ENCODE measurements at places on chromosomes 3 and 15. TPM values are rescaled to one million over a fixed set of nuclear protein-coding genes. Genes with fewer than 3 reads are reported as not detected.

CCDC39 gene
- not detected for total RNA-seq

DNA sequence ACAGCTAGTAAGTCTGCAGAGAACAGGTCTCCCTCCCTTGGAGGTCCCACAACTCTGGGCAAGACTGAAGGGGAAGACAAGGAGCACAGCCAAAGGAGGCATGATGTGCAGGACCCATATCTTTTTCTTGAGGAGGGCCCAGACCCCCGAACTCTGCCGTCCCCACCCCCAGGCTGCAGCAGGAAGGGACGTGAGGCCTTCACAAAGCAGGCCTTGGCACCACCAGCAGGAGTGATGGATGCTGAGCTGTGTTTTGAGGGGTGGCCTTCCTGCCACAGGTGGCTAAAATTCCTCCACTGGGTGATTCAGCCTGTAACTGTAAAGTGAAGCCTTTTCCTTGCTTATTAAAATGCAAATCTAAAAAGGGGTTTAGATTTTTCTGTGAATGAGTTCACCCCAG is 8.6 kb downstream of the PLA2G4D start:
- peaks cover 1% of the 10 kb centered on the region for H3K4me1 ChIP-seq
- DNase-seq = no peak
- H3K36me3 ChIP-seq = no peaks in the 10 kb centered on the region
- no peak overlapping the region for H3K4me3 ChIP-seq
- no peak overlapping the region for H3K27ac ChIP-seq

- H3K36me3 ChIP-seq = no peaks in the 10 kb centered on the region
- no peak for DNase-seq
- H3K4me1 ChIP-seq = no peaks in the 10 kb centered on the region
These were observed 123.7 kb upstream of the ATP2B2 start for GRCh38 chr3:10628891-10629670.

GUCA1C gene
- total RNA-seq = not detected

DNA sequence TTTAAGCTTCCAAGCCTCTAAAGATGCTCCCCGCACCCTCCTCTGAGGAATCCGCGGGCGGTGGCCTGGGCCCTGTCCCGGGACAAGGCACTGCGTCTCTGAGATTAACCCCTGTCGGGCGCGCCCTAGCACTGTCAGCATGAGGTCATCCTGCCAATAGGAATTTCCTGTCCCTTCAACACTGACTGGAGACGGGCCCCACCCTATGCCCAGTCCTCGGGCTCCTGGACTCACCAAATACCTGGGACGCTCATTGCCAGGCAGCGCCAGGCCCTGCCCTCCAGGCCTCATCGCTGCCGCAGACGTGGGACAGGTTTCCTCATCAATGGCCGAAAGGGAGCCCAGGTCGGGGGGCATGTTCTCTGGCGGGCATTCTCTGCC is 67.6 kb upstream of the SH3GL3 start:
- no peak overlapping the region for H3K27ac ChIP-seq
- no peak for DNase-seq
- H3K4me1 ChIP-seq = no peaks in the 10 kb centered on the region
- no peaks in the 10 kb centered on the region for H3K36me3 ChIP-seq

GRCh38 chr15:75195122-75195765 is 6.4 kb upstream of the C15orf39 start:
- no peak overlapping the region for H3K4me3 ChIP-seq
- H3K36me3 ChIP-seq = no peaks in the 10 kb centered on the region
- no peak overlapping the region for H3K27ac ChIP-seq
- no peak for DNase-seq
- no peaks in the 10 kb centered on the region for H3K27me3 ChIP-seq

DNA sequence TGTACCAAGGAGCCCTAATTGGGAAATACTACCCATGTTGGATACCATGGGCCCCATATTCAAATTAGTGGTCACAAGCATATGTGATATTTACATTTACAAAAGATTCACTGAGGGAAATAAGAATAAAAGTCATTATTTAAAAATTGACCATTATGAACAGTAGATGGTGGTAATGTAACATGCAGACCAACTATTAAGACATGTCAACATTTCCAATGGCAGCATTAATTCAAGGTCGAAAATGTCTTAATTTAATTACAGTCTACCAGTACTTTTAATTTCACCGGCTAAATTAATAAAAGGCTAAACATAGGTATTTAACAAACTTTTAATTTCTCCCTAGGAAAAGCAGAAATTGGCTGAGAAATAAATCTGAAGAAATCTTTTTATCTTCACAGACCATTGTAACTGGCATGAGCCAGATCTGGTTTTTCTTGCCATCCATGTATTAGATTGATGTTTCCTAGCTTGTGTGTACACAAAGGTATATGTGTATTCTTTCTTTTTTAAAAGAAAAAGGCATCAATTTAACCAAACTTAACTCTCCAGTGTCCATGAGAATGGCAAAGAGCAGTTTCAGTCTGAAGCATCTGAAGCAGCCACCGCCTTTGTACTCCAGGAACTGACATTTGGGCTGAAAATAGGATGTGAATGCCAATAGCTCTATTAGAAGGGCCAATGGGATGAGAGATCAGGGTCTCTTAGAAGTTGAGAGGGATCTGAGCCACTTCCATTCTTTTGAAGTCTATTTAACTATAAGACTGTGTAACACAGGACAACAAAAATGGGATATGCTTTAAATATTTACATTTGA is 26.6 kb downstream of the NEK11 start:
- H3K27me3 ChIP-seq = no peaks in the 10 kb centered on the region
- DNase-seq = no peak
- no peaks in the 10 kb centered on the region for H3K36me3 ChIP-seq
- no peak overlapping the region for H3K27ac ChIP-seq
- H3K4me3 ChIP-seq = no peak overlapping the region

CSPG5 gene
- not detected for total RNA-seq

DNA sequence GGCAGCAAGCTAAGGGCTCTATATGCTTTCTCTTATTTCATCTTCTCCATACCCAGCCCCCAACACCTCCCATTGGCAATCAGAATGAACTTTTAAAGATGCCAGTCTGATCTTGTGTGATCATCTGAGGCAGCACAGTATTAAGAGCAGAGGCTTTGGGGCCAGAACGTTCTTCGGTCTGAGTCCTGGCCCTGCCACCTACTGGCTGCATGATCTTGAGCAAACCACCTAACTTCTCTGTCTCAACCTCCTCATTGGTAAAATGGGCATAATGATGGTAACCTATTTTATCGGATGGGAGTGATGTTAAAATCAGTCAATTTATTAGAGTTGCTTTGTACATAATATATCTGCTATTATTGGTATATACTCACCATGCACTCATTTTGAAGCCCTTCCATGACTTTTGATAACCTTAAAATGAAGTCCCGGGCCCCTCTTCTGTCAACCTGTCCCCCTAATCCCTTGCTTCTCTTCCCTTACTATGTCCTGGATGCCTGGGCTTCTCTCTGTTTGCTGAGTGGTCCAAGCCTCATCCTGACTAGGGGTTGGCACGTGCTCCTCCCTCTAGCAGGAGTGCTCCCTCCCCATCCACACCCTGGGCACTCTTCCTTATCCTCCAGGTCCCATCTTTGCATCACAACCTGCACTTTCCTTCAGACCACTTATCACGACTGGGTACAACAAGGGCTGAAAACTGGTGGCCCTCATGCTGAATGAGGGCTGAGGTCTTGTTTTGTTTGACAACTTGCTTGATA is 6.3 kb downstream of the EFCAB12 start:
- peaks cover 10% of the 10 kb centered on the region for H3K4me1 ChIP-seq
- H3K27me3 ChIP-seq = no peaks in the 10 kb centered on the region
- DNase-seq = no peak
- H3K27ac ChIP-seq = no peak overlapping the region
- H3K36me3 ChIP-seq = no peaks in the 10 kb centered on the region
- H3K4me3 ChIP-seq = no peak overlapping the region

GRCh38 chr15:96331945-96332636 is 1.6 kb downstream of the NR2F2 start:
- DNase-seq = no peak
- H3K4me3 ChIP-seq = peak overlapping the region; percentile 67
- H3K27me3 ChIP-seq = no peaks in the 10 kb centered on the region
- peaks cover 33% of the 10 kb centered on the region for H3K36me3 ChIP-seq
- peaks cover 24% of the 10 kb centered on the region for H3K4me1 ChIP-seq

GRCh38 chr15:42736178-42736792 is 643 bp downstream of the CDAN1 start:
- H3K27me3 ChIP-seq = no peaks in the 10 kb centered on the region
- H3K4me1 ChIP-seq = peaks cover 17% of the 10 kb centered on the region
- peak overlapping the region; percentile 94 for H3K4me3 ChIP-seq
- H3K27ac ChIP-seq = peak overlapping the region; percentile 85
- no peak for DNase-seq

GHSR gene
- total RNA-seq = not detected

- no peaks in the 10 kb centered on the region for H3K4me1 ChIP-seq
- no peaks in the 10 kb centered on the region for H3K27me3 ChIP-seq
- no peak overlapping the region for H3K27ac ChIP-seq
- H3K36me3 ChIP-seq = no peaks in the 10 kb centered on the region
- no peak overlapping the region for H3K4me3 ChIP-seq
- no peak for DNase-seq
These were observed 187.7 kb downstream of the GREM1 start for GRCh38 chr15:32905481-32905880.

KBTBD13 gene
- 2.6 TPM for total RNA-seq

- H3K27me3 ChIP-seq = no peaks in the 10 kb centered on the region
- H3K4me3 ChIP-seq = no peak overlapping the region
- H3K4me1 ChIP-seq = no peaks in the 10 kb centered on the region
- H3K27ac ChIP-seq = no peak overlapping the region
- DNase-seq = no peak
- peaks cover 26% of the 10 kb centered on the region for H3K36me3 ChIP-seq
These were observed 12.4 kb downstream of the GYG1 start for GRCh38 chr3:149003653-149004305.

GRCh38 chr3:172915911-172916514 is 165.5 kb downstream of the ECT2 start:
- H3K27ac ChIP-seq = no peak overlapping the region
- H3K36me3 ChIP-seq = no peaks in the 10 kb centered on the region
- no peak for DNase-seq
- H3K4me3 ChIP-seq = no peak overlapping the region

CA12 gene
- 5.5 TPM for total RNA-seq

Data from right atrium auricular region (tissue), 2 donors.